Activated CD8-positive, alpha-beta memory T cell treated with anti-CD3 and anti-CD28 coated beads, Interleukin-2, amount 10 ng/mL, durations not matched to agents 7 days and 5 days (primary cell): ENCODE measurements at places on chromosomes 3 and 15. TPM values are rescaled to one million over a fixed set of nuclear protein-coding genes. Genes with fewer than 3 reads are reported as not detected.

Gene PLSCR5
- total RNA-seq, result not detected

Gene CMC1
- 22.5 TPM for total RNA-seq

Gene STAB1
- total RNA-seq, result not detected

Gene SAMD7
- total RNA-seq, result not detected

Gene ALG1L2
- total RNA-seq, result 1.4 TPM

Gene BCL2A1
- total RNA-seq, result 13.8 TPM

Gene HCN4
- total RNA-seq, result not detected

Gene SI
- total RNA-seq, result not detected

Gene LMLN
- total RNA-seq, result 1.5 TPM
